ENCODE measurements at places on chromosomes 13 and 19.

- no peak for DNase-seq
Observed at GRCh38 chr19:11506101-11506555, 489 bp upstream of the ZNF653 start.

GRCh38 chr19:1592024-1592754, 476 bp downstream of the MBD3 start:
- DNase-seq = peak; percentile 76

- DNase-seq = no peak
Observed at GRCh38 chr13:88978607-88979006, 1307.4 kb downstream of the SLITRK5 start.

DNA sequence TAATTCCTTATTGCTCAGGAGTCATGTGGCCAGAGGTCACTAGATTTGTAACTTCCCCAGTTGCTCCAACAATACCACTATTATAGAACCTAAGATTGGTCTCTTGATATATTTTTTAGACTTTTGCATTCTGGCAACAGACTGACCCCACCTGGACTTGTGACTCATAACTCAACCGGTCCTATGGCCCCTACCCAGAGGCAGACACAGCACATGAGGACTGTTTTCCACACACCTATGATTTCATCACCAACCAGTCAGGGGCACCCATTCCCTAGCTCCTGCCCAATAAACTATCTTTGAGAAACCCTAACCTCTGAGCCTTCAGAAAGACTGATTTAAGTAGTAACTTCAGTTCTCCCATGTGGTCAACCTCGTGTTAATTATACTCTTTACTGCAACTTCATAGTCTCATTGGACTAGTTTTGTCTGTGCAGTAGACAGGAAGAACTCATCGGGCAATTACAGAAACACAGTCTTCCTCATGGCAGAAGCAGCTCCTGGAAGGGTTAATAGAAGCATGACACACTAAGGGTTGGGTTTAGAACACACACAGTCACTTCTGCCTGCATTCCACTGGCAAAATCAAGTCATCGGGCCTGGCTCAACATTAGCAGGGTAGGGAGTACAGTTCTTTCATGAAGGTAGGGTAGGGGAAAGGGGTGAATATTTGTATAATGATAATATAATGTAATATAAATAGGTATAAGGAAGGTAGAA, 251.8 kb downstream of the UQCRFS1 start:
- peak; percentile 43 for DNase-seq

GRCh38 chr19:6236310-6237291, 43.2 kb downstream of the MLLT1 start:
- DNase-seq = no peak

GRCh38 chr13:98315902-98316301, 138.8 kb upstream of the RNF113B start:
- no peak for DNase-seq

DNA sequence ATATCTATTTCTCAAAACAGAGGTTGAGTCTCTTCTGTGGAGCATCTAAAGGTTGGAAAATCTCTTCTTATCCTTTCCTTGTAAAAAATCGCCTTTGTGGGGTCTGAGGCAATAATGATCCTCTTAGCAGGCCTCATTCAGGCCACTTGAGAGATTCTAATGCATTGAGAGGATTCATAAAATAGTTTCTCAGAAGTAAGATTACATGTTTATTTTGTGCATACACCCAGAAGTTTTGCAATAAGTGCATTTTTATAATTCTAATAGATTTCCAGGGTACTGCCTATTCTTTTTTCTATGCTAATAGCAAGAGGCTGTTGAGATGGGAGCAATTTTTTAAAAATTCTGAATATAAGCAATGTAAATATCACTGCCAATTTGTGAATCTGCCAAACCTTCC, 342.2 kb upstream of the KLF12 start:
- DNase-seq = no peak

DNA sequence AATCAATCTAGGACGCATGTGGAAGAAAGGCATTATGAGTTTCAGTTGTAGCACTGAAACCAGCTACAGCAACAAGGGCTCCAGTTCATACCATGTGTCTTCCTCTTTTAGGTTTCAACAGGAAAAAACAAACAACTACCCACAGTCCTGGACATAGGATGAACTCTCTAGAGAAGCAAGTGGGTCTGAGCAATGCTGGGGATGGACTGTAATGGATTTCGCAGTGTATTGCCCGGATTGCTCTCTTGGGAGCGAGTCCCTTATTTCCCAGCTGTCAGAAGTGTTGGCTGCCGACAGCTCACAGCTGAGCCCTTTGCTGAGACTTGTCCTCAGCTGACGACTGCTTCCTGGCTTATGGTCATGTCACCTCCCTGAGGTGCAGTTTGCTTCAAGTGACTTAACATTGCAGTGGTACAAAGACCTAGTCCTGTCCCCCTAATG, 12.1 kb upstream of the MYCBP2 start:
- DNase-seq = no peak

DNA sequence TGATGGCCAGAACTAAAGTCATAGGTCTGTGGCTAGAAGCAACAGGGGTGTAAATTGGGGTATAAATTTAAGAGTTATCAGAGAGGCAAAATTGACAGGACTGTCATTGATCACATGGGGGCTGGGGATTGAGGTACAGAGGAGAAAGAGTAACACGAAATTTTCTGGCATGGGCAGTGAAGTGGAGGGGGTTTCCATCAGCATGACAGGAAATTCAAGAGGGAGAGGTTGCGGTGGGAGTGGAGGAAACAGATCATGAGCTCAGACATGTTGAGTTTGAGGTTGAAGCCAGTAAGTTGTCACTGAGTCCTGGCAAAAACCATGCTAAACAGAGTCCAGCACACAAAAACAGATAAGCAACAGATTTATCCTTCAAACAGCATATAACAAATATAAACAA, 192.1 kb upstream of the TSC22D1 start:
- no peak for DNase-seq

- no peak for DNase-seq
Observed at GRCh38 chr19:51702103-51702824, 9.1 kb downstream of the SPACA6 start.

DNA sequence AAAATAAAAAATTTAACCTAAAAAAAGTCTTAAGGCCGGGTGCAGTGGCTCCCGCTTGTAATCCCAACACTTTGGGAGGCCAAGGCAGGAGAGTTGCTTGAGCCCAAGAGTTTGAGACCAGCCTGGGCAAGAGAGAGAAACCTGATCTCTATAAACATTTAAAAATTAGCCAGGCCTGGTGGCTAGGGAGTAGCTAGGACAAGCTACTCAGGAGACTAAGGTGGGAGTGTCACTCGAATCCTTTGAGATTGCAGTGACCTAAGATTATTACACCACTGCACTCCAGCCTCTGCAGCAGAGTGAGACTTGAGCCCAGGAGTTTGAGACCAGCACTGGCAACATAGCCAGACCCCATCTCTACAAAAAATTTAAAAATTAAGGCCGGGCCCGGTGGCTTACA, 1.1 kb downstream of the CCDC97 start:
- DNase-seq = no peak

GRCh38 chr19:41546386-41546789, 29.6 kb upstream of the CEACAM21 start:
- DNase-seq = no peak

- no peak for DNase-seq
Observed at GRCh38 chr13:110436786-110437370, 124.6 kb downstream of the RAB20 start.

- no peak for DNase-seq
Observed at GRCh38 chr13:38670627-38671026, 16.2 kb upstream of the FREM2 start.

- no peak for DNase-seq
Observed at GRCh38 chr13:101673360-101674105, 221.1 kb downstream of the ITGBL1 start.

- no peak for DNase-seq
Observed at GRCh38 chr13:26230703-26231102, 8.6 kb upstream of the RNF6 start.

Data from stromal cell of bone marrow (primary cell).